NCI-H460 (cell line): ENCODE measurements at places on chromosomes 11 and 22.

DNA sequence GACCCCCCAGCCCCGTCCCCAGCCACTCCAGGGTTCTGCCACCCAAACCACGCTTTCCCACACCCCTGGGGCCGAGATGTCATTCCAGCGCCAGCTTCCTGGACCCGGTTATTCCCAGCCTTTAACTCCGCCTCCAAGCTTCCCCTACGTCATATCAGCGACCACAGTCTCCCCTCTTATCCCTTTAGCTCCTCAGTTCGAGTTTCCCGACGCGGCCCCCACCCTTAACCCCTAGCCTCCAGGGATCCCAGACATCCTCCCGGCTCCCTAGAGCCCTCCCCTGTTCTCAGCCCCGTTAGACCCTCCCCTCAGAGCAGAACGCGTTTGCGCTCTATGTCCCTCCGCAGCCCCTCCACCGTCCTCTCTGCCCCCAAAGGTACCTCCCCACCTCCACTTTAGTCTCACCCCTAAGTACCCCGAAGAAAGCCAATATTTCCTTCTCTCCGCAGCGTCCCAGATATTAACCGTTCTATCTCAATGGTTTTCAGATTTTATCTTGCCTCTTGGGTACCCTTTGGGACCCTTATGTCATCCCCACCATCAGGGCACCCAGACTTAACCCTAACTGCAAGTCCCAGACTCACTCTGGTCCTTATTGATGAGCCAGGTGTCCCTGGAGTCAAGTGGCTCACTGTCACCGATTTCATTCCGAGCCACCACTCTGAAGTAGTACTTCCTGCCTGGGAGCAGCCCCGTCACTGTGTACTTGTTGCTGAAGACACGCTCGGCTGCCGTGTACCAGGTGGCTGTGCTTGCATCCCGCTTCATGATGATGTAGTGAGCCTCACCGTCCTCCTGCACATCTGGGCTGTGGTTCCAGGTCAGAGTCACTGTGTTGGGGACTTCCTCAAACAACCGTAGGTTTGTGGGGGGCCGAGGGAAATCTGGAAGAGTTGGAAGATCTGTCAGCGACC is 8.0 kb downstream of the TMEM86A start:
- no peak for DNase-seq

GRCh38 chr11:34224434-34224966 is 119.1 kb downstream of the NAT10 start:
- no peak for DNase-seq

DNA sequence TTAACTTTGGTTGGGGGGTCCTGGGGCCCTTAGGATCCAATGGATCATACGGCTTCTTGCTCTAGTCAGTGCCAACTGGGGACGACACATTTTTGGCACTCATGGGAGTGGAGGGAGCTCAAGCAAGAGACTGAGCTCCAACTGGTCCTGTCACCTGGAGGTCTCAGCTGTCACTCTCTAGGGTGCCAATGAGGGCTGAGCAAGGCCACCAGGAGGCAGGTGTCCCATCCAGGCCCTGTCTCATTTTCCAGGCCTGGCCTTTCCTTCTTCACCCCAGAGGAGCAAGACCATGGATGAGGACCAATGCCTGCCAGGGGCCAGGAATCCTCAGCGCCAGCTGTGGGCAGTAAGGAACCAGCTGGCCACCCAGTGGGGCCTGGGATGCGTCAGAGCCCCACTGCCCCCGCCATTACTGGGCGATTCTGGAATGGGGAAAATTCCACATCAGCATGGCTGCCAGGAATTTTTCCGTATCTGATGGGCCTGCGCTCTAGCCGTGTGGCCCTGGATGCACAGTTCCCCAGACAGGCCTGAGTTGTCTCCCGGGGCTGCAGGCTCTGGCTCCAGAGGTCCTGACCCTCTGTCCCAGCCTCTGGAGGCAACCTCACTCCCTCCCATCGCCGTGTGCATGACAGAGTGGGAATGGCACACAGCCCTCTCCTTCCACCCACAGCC is 669 bp upstream of the GAL3ST1 start:
- DNase-seq = no peak

DNA sequence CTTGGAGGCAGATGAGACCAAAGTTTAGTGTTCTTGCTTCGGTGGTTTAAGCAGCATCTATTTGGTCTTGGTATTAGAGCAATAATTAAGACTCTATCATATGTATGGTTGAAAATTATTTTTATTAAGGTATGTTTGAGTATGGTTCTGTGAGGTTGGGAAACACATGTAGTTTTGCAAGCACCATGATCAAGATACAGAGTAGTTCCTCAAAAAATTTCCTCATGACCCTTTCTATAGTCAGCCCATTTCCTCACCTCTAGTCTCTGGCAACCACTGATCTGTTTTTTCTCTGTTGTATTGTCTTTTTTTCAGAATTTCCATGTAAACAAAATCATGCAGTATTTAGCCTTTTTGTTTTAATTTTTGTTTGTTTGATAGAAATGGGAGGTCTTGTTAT is 18.4 kb downstream of the MTMR3 start:
- DNase-seq = no peak

DNA sequence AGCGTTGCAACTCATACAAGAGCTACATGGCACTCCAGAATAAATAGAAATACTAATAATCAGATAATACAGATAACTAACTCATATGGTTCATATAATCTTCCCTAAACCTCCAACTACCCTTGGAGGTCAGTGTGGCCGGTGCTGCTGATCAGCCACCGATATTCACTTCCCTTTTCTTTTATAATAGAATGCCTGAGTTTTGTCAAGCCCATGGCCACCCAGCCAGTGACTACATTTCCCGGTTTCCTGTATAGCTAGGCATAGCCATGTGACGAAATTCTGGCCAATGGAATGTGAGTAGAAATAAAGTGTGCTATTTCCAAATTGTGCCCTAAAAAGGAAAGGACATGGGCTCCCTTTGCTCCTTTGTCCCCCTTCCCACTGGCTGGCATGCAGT is 5.9 kb upstream of the CAT start:
- DNase-seq = no peak

- DNase-seq = no peak
These were observed 212.4 kb upstream of the SESN3 start for GRCh38 chr11:95443386-95443785.

- no peak for DNase-seq
These were observed 3.6 kb downstream of the INCENP start for GRCh38 chr11:62127426-62127825.

- no peak for DNase-seq
These were observed 466 bp downstream of the FAM168A start for GRCh38 chr11:73597336-73597955.

GRCh38 chr22:38097557-38098409 is 12.7 kb downstream of the BAIAP2L2 start:
- DNase-seq = no peak

- DNase-seq = no peak
These were observed 2.5 kb upstream of the KLHL35 start for GRCh38 chr11:75435571-75435925.

DNA sequence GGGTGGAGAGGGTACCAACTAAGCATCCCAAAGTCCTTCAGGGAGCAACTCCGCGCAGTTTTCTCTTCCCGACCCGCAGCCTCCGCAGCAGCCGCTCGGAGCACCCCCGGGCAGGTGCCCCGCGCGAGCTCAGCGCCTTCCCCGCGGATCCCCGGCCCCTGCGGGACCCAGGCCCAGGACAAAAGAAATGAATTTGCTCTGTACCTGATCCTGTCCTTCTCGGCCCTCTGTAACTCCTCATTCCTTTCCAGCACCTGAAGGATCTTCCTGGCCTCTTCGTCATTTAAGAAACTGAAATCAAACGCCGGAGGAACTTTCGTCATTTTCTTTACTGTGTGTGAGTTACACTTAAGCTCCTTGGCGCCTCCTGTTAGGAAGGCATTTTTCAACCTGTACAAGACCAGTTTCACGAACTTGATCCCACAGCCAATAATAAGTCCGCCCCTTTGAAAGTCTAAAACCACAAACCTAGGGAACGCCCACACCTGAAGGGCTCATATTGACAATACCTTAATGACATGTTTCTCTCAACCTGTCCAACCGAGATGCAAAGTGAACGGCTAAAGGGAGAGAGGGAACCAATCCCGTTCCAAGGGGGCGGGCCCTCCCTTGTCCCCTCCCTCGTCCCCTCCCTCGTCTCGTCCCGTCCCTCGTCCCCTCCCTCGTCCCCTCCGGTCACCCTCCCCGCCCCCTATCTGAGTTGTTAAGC is at the start of gene EXPH5:
Gene EXPH5, minus strand, starts transcription at position 555 of the 709 bp plus-strand sequence. Its CDS starts 232 bp downstream, at position 323.
- DNase-seq = peak; percentile 62

GRCh38 chr11:115848080-115848479 is 343.9 kb upstream of the CADM1 start:
- DNase-seq = no peak

DNA sequence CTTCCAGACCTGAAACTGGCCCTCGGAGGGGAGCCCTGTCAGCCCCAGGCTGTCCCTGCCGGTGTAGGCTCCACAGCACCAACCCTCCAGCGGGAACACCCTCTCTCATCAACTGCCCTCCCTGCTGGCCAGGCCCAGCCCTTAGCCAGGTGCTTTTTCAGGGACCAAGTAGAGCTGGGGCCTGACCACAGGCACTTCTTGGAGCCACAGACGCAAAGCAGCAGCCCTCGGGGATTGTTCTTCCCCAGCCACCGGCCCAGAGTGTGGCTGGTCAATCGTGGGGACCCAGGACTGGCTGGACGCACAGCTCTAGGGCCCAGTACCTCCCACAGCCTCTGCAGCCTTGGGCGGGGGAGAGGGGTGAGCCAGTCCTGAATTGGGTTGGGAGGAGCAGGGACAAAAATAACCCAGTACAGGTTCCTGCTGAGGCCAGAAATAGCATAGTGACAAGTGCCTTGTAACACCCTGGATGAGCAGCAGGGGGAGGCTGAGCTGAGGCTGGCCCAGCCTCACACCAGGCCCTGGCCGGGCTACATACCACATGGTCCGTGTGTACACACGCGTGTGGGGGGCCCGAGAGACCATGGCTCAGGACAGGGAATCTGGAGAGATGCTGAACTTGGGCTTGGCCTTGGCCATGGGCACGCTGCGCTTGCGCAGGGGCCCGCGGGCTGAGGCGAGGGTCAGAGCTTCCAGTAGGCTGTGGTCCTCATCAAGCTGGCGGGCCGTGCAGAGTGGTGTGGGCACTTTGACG is 2.0 kb downstream of the KCNJ11 start:
- no peak for DNase-seq

GRCh38 chr11:31995525-31996094 is 95.3 kb upstream of the RCN1 start:
- DNase-seq = no peak

DNA sequence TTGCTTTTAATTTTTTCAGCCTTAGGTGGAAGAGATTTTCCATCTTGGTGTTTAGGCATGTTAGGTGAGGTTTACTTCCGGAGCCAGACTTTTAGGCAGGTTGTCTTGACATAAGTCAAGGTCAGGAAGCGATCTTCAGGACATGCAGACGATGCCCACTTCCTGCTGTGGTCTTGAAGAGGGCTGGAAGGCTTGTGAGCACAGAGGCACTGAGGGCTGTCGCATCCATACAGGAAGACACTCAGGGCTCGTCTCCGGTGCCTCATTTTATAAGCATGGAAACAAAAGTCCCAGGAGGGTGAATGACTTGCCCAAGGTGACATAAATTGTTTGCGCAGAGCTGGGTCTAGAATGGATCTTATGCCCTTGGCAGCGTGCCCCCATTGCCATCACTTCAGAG is 30.8 kb downstream of the MARK2 start:
- no peak for DNase-seq

- DNase-seq = no peak
These were observed 89.2 kb downstream of the GRAMD1B start for GRCh38 chr11:123519055-123519796.

GRCh38 chr11:87012673-87013072 is 25.1 kb upstream of the TMEM135 start:
- no peak for DNase-seq

DNA sequence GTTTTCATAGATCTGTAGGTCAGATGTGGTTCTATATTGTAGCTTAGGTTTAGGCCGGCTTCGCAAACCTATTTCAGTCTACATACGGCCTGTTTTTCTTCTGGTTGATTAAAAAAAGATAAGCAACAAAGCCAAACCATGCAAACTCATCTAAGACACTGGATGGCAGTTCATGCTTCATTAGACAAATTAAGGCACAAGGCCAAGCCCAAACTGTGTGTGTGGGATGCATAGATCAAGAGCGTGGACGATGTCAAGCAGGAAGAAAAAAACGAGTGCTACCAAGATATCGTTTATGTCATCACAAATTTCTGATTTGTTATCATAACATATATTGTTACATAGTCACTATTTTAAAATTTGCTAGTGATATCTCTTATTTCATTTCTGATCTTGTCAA is 357.6 kb upstream of the KIRREL3 start:
- DNase-seq = no peak

GRCh38 chr11:33617672-33618350 is 82.8 kb downstream of the C11orf91 start:
- DNase-seq = no peak

DNA sequence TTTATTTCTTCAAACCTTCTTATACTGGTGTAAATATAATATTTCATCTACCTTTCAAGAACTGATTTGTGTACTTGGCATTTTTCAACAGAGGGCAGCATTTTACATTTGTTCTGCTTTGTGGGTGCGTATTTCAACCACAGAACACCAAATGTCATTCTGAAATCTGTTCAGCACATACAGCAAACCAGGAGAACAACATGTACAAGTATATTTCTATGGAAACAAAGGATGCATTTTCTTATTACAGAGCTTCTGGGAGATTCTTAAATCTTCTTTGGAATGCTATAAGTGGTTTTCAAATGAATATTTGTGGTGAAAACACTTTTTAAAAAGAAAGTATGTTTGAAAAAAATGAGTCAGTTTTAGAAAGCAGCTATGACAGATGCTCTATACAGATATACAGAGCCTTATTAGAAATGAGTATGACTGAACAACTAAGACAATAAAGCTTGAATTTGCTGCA is 946.0 kb downstream of the FAM181B start:
- no peak for DNase-seq

DNA sequence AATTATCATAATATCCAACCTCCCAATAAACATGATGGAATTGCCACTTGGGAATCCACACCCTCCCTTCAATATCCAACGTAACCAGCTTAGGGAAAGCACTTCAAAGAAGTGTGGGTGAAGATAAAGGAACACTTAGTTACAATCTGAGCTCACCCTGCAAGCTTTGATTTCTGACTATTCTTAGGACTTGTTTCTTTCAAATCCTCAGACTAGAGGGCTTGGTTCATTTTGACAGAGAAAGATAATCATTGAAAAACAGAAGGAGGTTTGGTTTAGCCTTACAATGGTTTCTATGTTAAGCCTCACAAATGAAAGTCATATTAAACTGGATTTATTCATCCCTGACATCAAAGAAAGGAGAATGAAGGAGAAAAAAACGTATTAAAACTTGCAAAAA is 57.9 kb upstream of the SYT13 start:
- DNase-seq = no peak

DNA sequence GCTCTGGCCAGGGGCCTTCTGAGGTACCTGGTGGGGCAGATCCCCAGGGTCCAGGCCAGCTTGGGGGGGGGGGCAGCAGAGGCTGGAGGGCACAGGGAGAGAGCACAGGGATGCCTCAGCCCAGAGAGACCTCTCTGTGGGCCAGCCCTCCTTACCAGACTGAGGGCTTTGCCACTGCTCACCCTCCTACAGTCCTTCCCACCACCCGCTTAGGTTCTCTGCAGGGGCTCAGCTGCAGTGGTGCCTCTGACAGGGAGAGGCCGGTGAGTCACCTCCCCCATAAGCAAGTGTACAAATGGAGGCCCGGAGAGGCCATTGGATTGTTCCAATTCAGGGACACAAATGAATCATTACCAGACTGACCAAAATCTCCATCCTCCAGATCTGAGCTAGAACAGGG is 68.1 kb upstream of the LMO1 start:
- DNase-seq = no peak

GRCh38 chr11:103968685-103969084 is 67.8 kb upstream of the DDI1 start:
- DNase-seq = no peak

GRCh38 chr11:85825616-85826015 is 14.7 kb upstream of the SYTL2 start:
- DNase-seq = no peak
